Neural progenitor cell (in vitro differentiated cells): ENCODE measurements at places on chromosomes 16 and 17. TPM values are rescaled to one million over a fixed set of nuclear protein-coding genes. Genes with fewer than 3 reads are reported as not detected.

DNA sequence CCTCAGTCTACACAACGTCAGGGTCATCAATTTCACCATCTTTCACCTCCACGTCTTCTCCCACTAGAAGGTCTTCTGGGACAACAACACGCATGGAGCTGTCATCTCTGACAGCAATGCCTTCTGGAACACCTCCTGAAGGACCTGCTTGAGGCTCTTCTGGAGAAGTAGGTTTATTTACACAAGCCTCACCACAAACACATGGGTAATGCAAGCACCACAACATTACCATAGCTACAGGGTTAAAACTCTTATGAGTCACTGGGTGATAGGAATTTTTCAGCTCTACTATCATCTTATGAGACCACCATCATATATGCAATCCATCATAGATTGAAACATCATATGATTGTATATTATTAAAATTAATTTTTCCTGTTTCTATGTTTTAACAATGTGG lies 215.4 kb downstream of the CHD9NB start:
- DNase-seq: no peak

- no peak for DNase-seq
These were observed 85.0 kb upstream of the ATF7IP2 start for GRCh38 chr16:10300905-10301304.

DNA sequence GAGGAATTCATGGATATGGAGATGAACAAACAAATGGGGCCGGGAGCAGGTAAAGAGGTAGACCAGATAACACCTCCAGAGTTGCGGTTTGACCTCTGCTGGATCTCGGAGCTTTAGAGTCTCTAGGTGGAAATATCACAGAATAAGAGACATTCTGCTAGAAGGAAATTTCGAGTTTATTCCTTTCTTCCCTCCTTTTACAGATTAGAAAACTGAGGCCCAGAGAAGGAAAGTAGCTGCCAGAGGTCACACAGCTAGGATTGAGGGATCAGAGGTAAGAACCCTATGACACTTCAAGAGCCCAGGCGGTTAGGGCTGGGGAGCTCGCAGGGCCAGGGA lies 7.7 kb upstream of the COL1A1 start:
- DNase-seq: no peak

DNA sequence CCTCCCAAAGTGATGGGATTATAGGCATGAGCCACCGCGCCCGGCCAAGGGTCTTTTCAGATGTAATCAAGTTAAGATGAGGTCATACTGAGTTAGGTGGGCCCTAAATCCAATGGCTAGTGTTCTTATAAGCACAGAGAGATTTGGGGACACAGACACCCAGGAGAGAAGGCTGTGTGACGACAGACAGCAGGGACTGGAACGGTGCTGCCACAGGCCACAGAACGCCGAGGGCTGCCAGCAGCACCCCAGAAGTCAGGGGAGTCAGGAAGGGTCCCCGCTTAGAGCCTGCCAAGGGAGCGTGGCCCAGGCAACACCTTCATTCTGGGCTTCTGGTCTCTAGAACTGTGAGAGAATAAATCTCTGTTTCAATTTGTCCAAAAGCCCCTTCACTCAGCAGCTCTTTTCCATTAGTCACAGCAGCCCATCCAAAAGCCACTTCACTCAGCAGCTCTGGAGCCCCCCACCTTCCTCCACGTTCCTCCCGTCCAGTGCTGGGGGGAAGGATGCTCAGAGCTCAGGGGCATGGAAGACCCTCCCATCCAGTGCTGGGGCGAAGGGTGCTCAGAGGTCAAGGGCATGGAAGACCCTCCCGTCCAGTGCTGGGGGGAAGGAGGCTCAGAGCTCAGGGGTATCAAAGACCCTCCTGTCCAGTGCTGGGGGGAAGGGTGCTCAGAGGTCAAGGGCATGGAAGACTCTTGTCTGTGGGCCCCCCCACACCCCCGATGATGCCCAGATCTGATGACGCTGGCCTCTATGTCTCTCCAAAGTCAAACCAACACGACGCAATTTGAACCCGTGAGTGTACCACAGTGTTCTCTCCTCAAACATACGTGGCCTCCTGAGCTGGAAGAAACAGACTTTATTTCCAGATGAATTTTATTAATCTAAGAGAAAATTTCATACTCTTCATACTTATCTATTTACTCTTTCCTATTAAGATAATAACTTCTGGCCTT lies 11.9 kb downstream of the RAB40B start:
- DNase-seq: no peak

Gene TMEM231
- total RNA-seq: 10.9 and 14.4 TPM in 2 replicates

Gene NGFR
- total RNA-seq: 6.6 and 18.4 TPM in 2 replicates

Gene HSD17B2
- not detected in 2 replicates for total RNA-seq

Gene ZSCAN10
- total RNA-seq: 5.4 and 16.2 TPM in 2 replicates
